Astrocyte (in vitro differentiated cells and primary cell): ENCODE measurements at places on chromosomes 11 and 22. TPM values are rescaled to one million over a fixed set of nuclear protein-coding genes. Genes with fewer than 3 reads are reported as not detected.

DNA sequence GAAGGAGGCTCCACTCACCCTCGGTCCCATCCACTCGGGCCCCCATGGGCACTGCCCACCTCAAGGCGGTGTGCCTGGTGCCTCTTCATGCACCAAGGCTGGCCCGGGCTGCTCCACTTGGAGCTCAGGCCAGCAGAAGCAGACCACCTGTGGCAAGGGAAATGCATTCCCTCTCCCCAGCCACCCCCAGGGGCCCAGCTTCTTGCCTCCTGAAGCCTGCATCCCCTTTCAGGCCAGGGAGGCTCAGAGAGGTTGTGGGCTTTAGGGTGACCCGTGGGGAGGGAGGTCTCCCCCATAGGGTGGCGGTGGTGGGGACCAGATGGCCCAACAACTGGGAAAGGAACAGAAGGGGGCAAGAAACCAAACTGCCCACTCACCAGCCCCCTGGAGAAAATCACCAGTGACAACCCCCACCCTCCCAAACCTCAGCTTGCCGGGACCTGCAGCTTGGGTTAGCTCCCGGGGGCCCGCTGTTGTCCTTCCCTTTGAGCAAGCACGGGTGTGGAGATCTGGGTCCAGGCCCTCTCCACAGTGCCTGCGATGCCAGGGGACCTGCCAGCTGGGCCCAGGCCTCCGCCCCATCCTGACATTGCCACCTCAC, 8.4 kb downstream of the CBX6 start:
- DNase-seq, result no peak

Gene ADAMTS8
- 0.17 and 0.20 TPM in 2 replicates for total RNA-seq

Gene BIK
- total RNA-seq, result 0.31 and 0.32 TPM in 2 replicates

Gene MEI1
- total RNA-seq, result 0.19 and 0.64 TPM in 2 replicates

DNA sequence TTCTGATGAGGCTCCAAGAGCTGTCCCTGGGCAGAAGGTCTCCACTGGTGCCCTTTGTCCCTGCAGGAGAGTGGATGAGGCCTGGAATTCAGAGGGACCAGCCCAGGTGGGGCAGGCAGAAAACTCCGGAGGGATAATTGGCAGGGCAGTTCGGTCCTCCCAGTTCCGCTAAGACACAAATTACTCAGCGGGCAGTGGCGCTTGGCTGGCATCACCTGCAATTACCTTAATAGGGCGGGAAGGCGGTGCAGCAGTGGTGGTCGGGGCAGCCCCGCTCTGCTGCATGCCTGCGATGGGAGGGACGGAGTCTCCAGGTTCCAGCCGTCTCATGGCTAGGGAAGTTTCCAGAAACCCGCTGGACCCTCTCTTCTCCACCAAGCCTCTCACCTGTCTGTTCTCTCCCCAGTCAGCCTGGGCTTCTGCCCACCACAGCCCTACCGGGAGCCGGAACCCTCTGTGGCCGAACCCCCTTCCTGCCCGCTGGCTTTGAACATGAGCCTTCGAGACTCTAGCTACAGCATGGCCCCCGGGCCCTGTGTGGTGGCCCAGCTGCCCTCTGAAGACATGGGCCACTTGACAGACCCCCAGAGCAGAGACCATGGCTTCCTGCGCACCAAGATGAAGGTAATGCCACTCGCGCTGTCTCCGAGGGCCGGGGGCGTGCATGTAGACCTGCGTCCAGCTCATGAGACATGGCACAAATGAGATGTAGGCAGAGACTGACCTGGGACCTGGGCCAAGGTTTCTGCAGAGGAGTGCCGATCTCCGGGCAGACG, 7.0 kb downstream of the OVOL1 start:
- no peak for DNase-seq

DNA sequence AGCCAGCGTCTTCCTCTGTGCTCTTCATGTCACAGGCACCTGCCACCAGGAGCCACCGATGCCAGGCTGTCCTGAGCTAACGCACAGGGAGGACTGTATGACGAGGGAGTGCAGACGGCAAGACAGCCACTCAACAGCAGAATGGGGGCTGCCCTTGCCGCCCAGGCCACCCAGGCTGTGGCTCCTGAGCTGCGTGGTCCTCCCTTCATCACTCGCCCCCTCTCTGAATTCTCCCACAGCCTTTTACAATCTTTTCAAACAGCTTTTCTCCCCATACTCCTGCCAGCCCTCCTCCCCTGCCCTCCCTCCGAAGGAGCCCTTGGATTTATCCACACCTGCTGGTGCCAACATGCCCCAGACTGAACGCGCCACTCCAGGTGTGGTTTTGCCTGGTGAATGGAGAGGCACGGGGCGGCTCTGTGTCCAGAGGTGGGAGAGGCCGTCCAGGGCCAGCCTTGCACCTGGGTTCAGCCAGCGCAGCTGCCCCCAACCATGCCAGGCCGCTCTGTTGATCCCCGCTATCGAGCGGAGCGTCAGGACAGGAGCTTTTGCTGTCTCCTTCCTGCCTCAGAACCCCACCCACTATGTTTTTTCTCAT, 22.0 kb downstream of the OVOL1 start:
- DNase-seq, result no peak

- no peak for DNase-seq
Observed at GRCh38 chr11:119513131-119513805, 90.3 kb upstream of the THY1 start.

Gene MMP27
- total RNA-seq, result not detected in 2 replicates

Gene GGTLC2
- not detected in 2 replicates for total RNA-seq

DNA sequence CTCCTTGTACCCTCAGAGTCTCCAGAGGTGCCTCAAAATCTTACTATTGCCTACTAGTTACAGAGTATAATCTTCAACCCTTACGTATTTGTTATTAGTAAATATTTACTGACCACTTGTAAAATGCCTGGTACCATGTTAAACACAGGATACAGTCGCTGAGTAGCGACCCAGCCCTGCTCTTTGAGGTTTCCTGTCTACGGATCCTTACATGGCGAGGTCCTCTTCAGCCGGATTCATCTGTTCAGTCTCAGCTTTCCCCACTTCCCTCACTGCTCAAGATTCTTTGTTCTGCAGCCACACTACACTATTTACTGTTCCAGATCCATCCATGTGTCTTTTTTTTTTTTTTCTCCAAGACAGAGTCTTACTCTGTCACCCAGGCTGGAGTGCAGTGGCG, 13.2 kb upstream of the TTC36 start:
- no peak for DNase-seq

- DNase-seq, result no peak
Observed at GRCh38 chr22:44153710-44154109, 27.0 kb upstream of the PARVG start.

DNA sequence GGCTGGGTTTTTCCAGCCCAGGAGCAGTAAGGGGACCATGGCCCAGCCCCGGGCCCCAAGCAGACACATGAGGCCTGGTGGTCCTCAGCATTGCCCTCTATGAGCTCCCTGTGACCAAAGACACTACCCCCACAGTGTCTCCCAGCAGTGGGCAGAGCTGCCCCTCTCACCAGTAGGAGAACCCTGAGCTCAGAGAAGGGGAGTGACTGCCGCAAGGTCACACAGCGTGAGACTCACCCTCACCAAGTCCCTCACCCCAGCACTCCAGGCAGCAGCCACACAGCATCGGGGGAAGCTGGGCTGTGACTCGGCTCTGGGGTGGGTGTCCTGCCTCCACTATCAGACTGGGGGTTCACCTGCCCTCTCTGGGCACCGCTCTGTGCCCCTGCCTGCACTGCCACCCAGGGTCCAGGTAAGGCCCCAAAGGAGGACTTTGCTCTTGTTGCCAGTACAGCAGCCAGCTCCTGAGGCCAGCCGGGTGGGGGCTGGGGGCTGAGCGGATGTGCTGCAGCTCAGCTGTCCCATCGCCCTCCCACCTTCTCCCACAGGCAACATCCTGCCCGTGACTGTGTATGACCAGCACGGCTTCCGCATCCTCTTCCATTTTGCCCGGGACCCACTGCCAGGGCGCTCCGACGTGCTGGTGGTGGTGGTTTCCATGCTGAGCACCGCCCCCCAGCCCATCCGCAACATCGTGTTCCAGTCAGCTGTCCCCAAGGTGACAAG, 7.9 kb upstream of the SH3BP1 start:
- no peak for DNase-seq

DNA sequence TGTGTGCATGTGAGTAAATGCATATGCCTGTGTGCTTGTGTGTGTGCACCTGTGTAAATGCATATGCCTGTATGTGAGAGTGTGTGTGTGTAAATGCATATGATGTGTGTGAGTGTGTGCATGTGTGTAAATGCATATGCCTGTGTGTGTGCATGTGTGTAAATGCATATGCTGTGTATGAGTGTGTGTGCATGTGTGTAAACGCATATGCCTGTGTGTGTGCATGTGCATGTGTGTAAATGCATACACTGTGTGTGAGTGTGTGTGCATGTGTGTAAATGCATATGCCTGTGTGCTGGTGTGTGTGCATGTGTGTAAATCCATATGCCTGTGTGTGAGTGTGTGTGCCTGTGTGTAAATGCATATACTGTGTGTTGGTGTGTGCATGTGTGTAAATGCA, 37.8 kb downstream of the GGTLC2 start:
- DNase-seq, result no peak

- no peak for DNase-seq
Observed at GRCh38 chr11:66004186-66004585, 1.9 kb downstream of the BANF1 start.

Gene PTPN5
- 0.07 TPM in 1 of 2 replicates, not detected in the other for total RNA-seq

- peak; percentile 84 for DNase-seq
Observed at GRCh38 chr11:112785719-112786118, 175.5 kb upstream of the NCAM1 start.

DNA sequence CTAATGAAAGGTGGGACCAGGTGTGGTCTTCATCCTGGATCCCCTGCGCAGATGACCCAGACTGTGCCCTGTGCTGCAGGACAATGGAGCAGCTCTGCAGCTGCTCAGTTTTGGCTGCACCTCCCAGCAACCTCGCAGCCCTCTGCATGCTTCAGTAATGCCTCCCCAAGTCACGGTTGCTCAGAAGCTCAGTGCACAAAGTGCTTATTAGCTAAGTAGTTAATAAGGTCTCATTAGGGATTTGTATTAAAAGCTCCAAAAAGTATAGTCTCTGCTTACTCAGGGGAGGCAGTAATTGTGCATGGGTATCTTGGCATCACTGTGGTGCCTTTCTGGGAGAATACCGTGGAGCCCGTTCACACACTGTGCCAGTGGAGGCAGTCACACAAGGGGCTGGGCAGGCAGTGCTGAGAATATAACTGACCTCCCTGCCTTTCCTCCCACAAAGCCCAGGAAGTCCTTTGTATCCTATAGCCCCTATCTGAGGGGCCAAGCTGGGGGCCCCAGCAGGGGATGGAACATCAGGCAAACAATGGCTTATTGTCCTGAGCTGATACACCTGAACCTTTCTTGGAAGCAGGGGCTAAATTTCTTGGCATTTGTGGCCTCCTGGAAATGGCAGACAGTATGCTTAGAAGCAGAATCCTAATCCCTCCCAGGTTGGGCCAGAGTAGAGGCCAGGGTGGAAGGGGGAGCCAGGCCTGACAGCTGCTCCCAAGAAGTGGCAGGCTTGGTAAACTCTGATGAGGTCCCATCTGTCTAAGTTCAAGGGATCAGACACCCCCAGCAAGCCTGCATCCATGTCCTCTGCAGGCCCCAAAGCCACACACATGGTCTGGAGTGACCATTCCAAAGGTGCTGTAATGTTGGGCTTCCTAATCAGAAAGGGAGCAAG, 125.5 kb upstream of the PARVA start:
- DNase-seq, result no peak

GRCh38 chr11:92123540-92123939, 101.1 kb upstream of the FAT3 start:
- peak; percentile 93 for DNase-seq

DNA sequence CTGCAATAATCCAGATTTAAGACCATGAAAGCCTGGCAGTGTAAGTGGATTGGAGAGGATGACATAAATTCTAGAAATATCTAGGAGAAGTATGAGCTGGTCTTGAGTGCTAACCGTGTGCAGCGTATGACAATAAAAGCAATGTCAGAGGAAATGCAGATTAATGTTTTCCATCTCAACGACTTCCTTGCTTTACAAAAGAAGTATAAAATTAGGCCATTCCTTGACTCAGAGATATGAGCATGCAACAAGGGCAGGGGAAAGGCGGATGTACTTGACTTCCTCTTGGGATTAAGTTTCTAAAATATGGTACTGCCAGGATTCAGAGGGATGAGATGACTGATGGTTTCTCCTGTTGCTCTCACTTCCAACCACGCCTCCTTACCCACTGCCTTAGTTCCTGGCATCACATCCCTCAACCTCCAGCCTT, 32.3 kb downstream of the ADAMTS15 start:
- peak; percentile 62 for DNase-seq

DNA sequence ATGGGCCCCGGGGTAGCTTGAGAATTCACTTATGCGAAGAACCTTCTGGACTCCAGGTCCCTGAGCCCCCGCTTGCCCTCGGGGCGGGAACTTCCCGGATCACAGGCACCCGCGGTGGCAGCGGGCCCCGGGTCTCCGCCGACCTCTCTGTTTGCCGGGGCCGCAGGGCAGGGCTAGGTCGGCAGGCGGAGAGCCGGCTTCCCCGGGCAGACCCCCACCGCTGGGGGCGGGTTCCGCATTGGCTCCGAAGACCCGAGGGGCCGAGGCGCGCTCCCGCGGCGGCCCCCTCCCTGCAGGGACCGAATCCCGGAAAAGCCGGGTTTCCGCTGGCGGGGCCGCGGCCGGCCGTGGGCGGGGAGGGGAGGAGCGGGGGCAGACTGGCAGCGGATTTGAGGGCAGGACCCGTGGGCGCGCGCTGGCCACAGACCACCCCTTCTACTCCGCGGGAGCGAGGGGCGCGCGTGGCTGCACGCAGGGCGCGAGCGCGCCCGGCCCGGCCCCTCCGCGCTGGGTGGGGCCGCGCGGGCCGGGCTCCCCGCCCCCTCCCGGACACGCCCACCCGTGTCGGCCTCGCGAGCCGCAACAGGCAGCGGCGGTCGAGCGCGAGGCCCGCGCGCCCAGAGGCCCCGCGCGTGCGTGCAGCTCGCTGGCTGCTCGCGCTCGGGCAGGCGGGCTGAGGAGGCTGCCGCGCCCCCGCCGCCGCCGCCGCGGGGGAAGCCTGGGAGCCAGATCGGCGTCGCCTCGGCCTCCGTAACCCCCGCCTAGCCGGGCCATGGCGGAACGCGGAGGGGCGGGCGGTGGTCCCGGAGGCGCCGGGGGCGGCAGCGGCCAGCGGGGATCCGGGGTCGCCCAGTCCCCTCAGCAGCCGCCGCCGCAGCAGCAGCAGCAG, at the start of gene PACS1:
PACS1 (plus strand) TSS at position 558 of the 889 bp plus-strand sequence; CDS start at position 773, 215 bp downstream.
- DNase-seq, result peak; percentile 73

GRCh38 chr11:74100735-74101134, 70.1 kb downstream of the C2CD3 start:
- no peak for DNase-seq

GRCh38 chr11:30786256-30787110, 200.3 kb upstream of the MPPED2 start:
- peak; percentile 14 for DNase-seq

GRCh38 chr22:30880181-30880601, 88.4 kb downstream of the MORC2 start:
- DNase-seq, result no peak

- DNase-seq, result no peak
Observed at GRCh38 chr11:64101461-64101860, 64.5 kb downstream of the MACROD1 start.

Gene P2RY6
- 0.14 and 0.75 TPM in 2 replicates for total RNA-seq

Gene JAML
- total RNA-seq, result not detected in 2 replicates

DNA sequence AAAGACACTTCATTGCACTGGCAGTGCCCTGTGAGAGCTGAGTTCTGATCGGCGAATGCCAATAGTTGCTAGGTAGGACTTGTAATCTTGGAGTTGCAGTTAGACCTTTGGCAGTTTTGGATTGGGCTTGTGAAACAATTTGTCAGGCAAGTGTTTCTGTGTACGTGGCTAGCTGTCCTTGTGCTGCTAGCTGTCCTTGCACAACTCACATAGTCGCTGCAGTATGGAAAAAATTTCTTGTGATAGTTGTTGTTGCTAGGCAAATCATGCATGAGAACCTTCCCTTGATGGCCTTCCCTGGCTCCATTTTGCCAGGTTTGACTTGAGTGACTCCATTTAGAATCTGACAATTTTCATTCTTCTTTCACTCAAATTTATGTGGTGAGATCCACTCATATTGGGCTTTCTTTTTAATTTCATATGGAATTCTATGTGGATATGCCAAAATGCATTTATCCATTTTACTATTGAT, 140.7 kb downstream of the APIP start:
- no peak for DNase-seq
